ENCODE measurements at places on chromosomes 2 and 18.

GRCh38 chr2:10169053-10169578, 46.6 kb downstream of the RRM2 start:
- no peak for DNase-seq

DNA sequence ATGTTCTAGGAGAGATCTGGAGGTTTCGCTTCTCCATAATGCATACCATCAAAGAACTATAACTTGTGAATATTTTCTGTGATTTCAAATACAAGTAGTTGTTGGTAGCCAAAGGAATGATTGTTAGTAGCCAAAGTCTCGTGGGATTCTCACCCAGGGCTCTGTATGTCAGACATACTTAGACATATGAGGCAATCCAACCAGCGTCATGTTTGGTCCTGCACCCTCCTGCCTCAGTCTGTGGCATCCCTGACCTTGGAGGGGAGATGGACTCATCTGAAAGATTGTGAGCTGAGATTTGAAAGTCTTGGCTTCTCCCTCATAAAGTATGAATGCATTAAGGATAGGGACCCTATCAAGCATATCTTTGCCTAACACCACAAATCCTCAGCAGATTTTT, 81.2 kb downstream of the CTIF start:
- no peak for DNase-seq

DNA sequence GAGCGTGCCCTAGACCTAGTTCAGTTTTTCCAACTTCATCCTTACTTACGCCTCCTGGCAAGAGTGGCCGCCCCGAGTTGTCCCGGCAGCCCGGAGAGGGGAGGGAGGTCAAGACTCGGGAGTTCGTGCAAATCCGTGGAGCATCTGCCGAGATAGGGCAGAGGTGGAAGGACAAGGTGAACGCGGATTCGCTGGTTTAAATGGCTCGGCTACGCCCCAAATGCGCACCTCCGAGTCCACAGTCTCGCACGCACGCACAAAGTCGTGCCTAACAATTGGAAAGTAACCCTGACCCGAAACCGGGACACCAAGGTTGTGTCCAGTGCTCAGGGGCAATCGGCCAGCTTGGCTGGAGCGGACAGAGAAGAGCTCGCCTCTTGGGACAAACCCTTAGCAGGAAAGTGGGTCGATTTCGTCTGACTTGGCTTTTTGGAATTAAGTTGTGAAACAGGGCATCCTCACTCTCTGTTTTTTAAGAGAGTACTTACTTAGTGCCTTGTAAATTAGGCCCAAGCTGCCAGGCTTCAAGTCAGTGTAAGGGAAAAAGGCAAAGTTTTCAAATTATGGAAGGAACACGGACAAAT, 726 bp upstream of the SS18 start:
- no peak for DNase-seq

GRCh38 chr2:180033993-180034894, 27.1 kb upstream of the CWC22 start:
- DNase-seq = no peak

DNA sequence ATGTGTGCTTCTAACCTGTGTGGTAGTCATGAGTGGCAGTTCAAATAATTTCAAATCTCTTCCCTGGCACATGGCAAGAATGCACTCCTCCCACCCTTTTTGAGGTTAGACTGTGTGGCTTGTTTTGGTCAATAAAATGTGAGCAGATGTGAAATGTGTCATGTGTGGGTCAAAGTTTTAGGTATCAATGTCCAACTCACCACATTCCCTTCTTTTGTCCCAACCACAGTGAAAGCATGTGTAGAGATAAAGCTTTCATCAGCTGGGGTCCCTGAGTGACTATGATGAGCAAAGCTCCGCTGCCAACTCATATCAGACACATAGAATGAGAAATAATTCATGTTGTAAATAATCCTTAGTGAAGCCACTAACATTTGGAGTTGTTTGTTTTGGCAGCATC, 118.2 kb downstream of the PAX3 start:
- DNase-seq = no peak

GRCh38 chr2:210172219-210172575, 988 bp upstream of the KANSL1L start:
- DNase-seq = no peak

DNA sequence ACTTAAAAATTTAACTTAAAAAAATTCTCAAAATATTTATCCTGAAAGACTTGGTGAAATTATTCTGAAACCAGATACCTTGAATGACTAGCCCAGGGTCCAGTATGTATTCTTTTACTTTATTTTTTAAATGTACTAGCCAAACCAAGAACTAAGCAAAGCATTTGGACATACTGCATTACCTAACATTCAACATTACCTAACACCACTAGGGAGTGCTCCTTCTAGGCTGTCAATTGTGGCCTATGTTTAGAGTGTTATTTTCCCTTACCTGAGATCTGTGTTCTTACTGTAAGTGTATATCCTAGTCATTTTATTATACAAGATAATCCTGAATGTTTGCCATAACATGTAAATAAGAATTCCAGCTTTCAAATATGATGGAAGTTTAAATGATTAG, 496.6 kb downstream of the PTPRM start:
- no peak for DNase-seq

- DNase-seq = no peak
Measured at GRCh38 chr2:9760902-9761228, 82.4 kb upstream of the TAF1B start.

GRCh38 chr2:230708204-230708603, 4.4 kb upstream of the CAB39 start:
- no peak for DNase-seq

DNA sequence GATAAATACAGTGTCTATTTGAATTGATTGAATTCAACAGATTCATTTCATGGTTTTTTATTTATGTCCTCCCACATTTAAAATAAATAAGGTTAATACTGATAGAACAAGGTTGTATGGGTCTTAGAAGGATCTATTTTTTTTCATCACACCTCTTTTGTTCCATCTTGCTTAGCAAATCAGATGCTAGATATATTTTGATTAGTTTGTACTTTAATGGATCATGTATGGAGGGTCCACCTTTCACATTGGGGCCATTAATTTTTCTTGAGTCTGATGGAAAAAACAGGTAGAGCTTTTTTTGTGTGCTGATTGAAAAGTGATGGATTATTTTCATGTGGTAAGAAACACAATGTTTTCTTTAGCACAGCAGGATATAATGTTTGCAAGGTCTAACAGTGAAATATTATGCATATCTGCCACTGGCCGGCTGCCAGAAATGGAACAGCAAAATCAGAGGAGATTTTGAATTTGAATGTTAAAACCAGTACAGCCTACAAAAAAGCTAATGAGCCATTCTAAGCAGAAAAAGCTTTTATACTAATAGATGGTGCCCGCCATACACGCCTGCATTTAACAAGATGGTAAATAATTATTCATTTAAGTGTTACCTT, 188.1 kb upstream of the ETAA1 start:
- DNase-seq = no peak

DNA sequence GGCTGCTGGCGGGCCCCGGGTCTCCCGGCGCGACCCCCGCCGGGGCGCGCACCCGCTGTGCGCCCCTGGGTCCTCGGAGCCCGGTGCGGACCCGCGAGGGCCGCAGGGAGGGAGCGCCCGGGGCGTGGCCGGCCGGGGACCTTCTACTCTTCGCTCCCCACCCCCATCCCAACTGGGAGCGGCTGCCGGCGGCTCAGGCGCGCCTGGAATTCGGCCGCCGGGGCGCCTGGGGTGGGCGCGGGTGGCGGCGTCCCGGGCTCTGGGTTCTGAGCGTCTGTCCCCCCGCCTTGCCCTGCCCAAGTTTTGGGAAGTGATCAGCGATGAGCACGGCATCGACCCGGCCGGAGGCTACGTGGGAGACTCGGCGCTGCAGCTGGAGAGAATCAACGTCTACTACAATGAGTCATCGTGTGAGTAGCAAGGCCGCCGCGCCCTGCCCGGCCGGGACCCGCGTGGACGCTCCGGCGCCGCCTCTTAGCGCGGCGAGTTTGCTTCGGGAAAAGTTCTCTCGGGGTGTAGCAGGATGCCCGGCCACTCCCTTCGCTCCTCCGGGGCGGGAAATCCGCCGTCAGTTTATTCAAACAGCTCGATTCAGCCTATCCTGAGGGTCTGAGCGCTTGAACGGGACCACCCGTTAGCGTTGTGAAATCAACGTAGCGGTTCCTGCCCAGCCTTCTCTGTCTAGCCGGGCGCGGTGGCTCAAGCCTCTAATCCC, 502 bp downstream of the TUBB6 start:
- DNase-seq = no peak

- no peak for DNase-seq
Measured at GRCh38 chr18:45060102-45060501, 379.4 kb downstream of the SETBP1 start.

- no peak for DNase-seq
Measured at GRCh38 chr18:26956863-26957262, 91.4 kb upstream of the AQP4 start.

DNA sequence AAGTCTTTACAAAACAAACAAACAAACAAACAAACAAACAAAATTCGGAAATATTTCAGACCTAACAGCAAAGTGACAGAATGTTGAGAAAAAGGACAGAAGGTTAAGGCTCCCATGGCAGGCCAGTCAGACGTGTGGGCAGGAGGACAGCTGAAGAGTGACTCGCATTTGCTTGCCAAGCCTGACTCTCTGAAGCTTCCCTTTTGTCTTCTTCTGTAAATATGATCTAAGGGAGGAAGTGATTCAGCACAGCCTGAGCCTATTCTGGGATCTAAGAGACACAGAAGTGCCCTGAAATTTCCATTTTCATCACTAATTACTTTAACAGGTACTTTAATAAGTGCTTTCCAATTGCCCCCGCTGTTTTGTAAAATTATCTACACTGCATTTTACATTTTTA, 134.0 kb upstream of the LYPD1 start:
- no peak for DNase-seq

DNA sequence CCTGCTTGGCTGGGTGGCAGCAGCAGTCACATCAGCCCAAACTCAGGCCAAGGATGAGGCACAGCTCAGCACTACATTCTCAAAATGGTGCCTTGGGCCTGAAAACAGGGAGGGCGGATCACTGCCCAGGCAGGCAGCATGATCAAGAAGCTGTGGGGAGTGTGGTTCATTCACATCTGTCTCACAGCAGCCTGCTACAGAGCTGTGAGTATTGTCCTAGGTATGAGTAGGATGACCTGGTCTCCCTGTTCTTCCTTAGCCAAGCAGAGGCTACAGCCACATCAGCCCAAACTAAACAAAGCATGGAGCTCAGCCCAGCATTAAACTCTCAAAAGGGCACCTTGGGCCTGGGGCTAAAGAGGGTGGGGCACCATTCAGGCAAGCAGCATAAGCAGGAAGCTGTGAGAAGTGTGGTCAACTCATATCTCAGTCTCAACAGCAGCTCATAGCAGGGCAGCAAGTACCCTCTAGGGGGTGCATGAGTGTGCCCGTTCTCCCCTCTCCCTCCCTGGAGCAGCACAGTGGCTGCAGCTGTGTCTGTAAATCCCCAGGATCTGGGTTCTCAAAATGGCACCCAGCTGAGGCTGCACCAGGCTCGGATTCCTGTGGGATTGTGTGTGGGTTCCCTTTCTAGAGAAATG, 139.6 kb downstream of the TRABD2A start:
- peak; percentile 4 for DNase-seq

GRCh38 chr18:24041691-24042090, 27.1 kb downstream of the TTC39C start:
- no peak for DNase-seq

DNA sequence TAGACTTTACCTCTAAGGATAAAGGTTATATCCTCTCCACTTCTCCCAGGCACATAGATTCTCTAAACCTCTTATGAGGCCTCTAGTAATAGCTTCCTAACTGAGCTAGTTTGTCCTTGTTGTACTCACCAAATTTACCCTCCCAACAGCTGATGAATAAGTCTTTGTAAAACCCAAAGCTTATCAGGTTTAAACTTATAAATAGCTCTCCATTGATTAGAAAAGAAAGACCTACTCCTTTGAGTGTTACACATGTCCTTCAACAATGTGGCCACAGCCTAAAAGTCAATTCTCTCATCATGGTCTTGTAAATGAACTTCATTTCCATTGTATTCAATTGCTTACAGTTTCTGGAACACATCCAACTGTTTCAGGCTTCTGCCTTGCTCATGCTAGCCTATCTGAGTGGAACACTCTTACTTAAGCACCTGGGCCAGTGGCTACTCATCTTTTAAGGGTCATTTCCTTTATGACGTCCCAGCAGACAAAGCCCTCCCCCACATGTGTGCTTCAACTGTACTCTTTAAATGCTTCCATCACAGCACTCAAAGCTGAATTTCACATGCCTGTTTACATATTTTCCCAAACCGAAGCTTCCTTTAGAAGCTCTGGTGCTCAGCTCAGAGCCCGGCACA, 131.6 kb downstream of the CDH2 start:
- DNase-seq = no peak

DNA sequence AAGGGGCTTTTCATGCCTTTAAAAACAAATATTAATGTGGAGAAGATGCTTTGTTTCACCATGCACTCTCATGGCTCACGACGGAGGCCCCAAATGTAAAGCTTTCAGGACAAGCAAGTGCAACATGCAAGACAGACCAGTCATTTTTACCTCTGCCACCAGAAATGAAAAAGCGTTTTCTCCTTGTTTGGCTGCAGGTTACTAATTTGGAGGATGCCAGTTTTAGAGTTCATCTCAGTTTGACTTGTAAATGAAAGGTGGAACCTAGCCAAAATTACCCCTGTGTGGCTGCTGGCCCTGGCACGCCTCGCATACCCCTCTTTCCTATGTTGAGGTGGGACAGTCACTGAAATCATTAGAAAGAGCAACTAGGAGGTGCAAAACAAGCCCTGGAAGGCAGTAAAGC, 138.6 kb downstream of the BCL2 start:
- no peak for DNase-seq

- DNase-seq = no peak
Measured at GRCh38 chr2:112156152-112156986, 18.2 kb downstream of the FBLN7 start.

DNA sequence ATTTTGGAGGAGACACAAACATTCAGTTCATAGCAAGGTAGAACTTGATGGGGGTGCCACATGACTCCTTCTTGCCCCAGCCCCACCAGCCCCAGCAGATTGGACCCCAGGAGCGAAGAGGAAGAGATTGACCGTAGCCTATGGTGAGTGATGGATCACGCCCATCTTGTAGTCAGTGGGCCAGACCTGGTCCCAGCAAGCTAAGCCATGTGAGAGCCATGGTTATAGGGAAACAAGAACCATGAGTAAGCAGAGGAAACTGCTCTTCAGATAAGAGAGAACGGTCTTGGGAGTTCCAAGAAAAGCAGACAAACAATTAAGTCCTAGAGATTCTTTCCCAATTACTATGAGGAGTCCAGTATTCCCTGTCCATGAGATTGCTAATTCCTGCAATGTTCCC, 4.6 kb upstream of the TCF4 start:
- no peak for DNase-seq

- DNase-seq = no peak
Measured at GRCh38 chr2:202102425-202103000, 29.5 kb downstream of the KIAA2012 start.

- DNase-seq = no peak
Measured at GRCh38 chr2:226011716-226012450, 612.4 kb downstream of the NYAP2 start.

DNA sequence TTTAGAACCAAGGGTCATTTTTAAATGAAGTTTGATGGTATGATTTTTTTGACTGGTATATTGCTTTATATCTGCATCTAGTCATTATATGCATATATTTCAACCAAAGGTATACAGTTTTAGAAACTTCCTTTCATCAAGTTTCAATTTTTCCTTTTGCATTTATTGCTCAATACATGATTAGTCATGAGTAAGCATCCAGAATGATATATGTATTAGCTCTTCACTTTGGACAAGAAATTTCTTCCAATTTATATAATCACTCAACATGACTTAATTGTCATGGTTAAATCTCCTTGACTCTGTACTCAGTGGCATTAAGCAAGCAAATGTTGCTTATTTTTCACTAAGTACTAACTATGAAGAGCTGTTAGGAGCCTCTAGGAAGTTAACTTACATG, 123.6 kb downstream of the PLCL1 start:
- no peak for DNase-seq
